ENCODE measurements at places on chromosomes 1 and 21. TPM values are rescaled to one million over a fixed set of nuclear protein-coding genes. Genes with fewer than 3 reads are reported as not detected.

PLA2G2A gene
- 200 TPM for total RNA-seq

SNIP1 gene
- 12.3 TPM for total RNA-seq

DNA sequence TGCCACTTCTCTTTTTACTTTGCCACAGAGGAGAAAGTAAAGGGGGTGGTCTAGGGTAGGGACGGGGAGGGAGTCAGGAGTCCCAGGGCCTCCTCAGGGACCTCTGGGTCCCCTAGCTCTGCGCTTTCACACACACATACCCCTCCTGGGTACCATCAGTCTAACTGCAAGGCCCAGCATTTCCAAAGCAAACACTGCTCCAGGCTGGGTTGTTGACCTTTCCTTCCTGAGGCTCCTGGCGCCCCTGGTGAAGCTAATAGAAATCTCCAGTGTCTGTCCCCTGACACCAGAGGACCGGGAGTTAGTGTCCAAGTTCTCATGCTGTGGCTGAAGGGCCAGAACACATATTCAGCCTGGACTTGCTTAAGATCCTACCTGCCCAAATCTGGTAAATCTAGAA is 3.9 kb downstream of the TMEM63A start:
- DNase-seq = no peak

- peak; percentile 67 for DNase-seq
These were observed 4.9 kb upstream of the TNFRSF1B start for GRCh38 chr1:12161662-12162458.

RABGGTB gene
- total RNA-seq = 88.3 TPM

- DNase-seq = no peak
These were observed 18.4 kb upstream of the PLEKHG5 start for GRCh38 chr1:6509919-6510291.

DNA sequence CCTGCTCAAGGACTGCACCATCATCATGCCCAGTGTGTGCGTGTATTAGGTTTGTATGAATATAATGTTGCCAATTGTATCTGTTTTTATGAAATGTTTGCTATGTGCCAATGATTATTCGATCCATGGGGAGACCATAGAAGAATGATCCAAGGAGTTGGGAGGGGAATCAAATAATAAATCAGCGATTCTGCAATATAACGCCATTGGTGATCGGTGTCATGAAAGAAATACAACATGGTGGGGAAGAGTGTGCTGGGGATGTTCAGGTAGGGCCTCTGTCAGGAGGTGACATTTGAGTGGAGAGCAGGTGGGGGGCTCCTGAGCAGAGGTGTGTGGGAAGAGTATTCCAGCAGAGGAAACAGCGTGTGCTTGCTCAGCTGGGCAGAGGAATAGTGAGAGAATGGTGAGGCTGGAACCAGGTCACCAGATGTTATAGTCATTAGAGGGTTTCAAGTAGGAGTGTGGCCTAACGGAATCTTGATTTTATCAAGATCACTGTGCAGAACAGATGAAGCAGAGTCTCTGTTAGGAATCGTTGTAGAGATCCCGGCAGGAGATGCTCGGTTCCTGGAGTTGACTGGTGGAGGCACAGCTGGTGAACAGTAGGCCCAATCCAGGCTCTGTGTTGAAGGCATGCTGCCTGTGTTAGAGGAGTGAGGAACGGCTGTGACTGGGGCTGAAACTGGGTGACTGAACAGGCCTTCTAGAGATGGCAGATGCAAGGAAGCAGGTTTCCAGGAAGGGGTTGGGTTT is 2.9 kb upstream of the ZNF496 start:
- no peak for DNase-seq

- DNase-seq = no peak
These were observed 66.0 kb downstream of the TGFB2 start for GRCh38 chr1:218411101-218411500.

GRCh38 chr21:34085129-34085528 is 11.8 kb downstream of the MRPS6 start:
- no peak for DNase-seq

DNA sequence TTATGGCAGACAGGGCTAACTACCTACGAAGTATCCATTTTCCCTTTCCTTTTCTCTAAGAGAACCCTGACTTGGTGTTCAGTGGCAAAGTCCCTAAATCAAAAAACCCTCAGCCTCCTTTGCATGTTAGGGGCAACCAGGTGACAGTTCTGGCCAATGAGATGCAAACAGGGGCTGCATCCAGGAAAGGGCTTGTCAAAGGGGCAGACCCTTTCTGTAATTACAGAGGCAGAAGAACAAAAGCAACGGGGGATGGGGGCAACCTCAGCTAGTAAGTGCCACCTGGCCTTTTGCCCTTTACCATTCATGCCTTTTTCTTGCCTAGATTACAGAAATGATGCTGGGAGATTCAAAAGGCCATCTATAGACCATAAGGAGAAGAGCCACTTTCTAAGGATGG is 34.4 kb downstream of the GLUL start:
- DNase-seq = no peak

DNA sequence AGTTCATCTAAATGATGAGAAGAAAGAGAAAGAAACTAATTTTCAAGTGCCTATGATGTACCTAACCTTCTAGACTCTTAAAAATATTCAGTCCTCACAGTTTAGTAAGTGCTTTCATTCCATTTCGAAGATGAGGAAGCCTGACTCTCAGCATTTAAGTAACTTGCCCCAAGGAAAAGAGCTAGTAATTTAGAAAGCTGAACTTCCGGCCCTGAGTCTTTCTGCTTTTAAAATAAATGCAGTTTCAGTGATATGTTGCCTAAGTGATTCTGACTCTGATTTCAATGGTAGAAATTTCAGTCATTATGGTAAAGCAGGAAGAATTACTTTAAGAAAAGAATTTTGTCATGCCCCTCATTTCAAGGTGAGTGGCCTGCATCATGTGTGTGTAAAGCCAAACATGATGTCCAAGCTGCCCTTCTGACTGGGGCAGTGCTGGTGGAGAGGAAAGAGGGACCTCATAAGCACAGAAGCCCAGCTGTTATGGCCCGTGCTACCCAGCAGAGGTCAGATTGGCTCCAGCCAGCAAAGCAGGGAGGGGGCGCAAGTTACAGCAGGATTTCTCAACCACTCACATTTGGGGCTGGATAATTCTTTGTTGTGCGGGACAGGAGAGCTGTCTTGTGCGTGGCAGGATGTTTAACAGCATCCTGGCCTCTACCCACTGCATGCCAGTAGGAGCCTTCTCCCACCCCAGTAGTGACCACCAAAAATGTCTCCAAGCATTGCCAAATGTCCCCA is 10.7 kb downstream of the ATP1A4 start:
- no peak for DNase-seq

DNA sequence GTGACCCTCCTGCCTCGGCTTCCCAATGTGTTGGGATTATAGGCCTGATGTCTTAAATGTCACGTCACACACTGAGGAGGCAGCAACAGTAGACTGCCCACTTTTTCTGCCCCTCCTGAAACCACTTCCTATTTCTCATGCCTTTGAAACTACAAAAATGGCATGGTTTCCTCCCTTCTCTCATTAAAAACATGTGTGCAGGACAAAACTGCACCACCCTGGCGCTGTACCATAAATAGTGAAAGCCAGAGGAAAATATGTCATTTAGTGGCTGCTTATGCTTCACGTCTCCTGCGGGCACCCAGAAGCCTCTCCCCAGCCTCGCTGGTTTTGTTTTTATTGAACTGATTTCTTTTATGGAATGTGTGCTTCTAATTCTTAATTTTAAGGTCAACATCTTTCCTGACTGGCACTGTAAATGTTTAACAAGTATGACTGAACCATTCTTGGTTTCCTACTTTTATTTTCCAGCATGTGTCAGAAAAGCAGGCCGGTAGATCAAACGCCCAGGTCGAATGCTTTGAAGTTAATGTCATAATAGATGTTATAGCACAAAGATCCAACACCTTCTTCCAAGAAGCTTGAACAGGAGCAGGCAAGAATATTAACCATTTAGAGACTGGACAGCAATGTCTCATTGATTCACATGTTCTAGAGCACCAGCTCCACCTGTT is 59.6 kb upstream of the C1orf87 start:
- no peak for DNase-seq

DNA sequence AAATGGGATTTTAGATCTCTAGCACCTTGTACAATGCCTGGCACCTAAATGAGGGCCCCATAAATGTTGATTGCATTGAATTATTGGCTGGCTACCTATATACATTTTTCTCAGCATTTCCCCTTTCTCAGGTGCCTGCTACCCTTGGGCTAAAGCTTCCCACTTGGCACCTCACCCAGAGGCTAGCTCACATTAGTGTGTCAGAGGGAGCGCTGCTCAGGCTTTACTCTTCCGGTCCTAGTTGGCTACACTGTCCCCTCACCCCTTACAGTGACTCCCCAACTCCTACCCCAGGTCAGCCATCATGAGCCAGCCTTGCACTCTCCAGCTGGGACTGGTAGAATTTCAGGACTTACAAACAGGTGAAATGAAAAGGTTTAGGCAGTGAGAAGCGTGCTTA is 9.5 kb downstream of the TRAF5 start:
- no peak for DNase-seq

CATSPERE gene
- 1.3 TPM for total RNA-seq

- no peak for DNase-seq
These were observed 103.2 kb downstream of the BEND5 start for GRCh38 chr1:48673332-48674105.

GRCh38 chr1:12536023-12536639 is 81.9 kb downstream of the DHRS3 start:
- no peak for DNase-seq

DNA sequence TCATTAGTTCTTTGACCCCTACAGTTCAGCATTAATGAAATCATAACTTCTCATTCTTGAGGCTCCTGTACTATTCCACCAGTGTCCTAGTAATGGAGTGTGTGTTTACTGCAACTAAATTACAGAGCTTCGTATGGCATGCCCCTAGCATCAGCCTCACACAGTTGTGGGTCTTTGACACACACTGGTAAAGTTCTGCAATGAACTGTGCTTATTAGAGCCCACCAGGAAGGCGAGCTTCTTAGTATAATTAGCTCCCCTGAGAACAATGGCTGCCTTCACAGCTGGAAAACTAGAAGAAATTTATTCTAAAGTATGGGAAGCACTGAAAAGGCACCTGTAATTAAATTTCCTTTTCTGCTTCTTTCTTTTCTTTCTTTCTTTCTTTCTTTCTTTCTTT is 251.1 kb upstream of the RGS18 start:
- DNase-seq = no peak

C1orf87 gene
- total RNA-seq = 1.5 TPM

FAM163A gene
- not detected for total RNA-seq

GRCh38 chr1:220882061-220882891 is 3.0 kb downstream of the HLX start:
- DNase-seq = no peak

GRCh38 chr1:204829133-204829825 is 41.4 kb upstream of the NFASC start:
- DNase-seq = no peak

BRINP3 gene
- 6.0 TPM for total RNA-seq

DNA sequence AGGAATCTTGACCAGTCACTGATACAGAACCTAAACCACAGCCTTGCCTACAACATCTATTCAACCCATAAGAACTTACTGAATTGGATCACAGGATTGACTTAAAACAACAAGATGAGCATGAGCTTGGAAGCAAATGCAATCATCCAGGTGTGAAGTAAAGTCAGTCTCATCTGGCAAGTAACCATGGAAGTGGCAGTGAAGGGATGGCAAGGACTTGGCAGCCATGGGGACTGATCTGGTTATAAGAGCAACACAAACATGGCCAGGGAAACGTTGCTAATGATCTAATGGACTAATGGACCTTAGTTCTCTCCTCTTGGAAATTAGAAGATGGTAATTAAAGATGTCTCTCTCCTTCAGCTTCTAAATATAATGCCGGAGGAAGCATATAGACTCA is 133.1 kb downstream of the VAV3 start:
- DNase-seq = no peak

DNA sequence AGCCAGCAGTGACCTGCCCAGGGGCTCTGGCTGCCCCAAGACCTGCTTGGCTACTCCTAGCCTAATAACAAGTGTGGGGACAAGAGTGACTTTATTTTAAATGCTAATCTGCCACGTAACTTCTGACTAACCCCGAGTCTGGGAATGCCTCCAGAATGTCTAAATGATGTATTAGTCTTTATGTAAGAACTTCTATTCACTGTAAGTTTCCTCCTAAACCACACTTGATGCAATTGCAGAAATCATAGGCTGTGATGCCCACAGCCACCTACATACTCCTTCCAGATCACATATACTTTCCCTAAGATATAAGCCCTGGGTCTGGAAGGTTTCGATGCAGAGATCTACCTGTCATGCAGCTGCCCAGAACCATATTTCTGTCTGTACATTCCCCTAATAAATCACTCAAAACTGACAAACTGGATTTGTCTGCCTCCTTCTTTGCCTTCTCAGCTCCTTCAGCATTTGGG is 5.9 kb upstream of the VPS45 start:
- DNase-seq = peak; percentile 22

RCC2 gene
- 18.4 TPM for total RNA-seq

DNA sequence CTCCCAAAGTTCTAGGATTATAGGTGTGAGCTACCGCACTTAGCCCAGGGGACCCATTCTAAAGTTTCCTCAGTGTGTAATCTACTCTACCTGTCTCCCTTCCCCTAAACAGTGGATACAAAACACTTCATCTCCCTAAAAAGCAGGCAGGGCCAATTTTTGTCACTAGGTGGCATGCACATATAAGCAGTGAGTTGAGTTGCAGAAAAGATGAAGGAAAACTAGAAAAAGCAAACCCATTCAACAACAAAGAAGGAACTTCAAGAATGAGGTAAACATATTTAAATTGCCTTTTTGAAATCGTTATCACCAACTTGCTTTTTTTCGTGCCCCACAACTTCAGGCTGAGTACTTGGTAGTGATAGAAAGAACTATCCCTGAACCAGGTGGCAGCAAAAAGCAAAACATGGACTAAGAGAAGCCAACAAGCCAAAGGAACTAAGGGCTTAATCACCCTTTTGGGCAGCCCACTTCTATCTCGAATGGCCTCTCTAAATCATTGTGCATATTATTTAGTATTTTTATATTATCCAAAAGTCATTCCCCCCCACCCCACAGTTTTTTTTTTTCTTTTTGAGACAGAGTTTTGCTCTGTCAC is 19.7 kb upstream of the ALDH9A1 start:
- DNase-seq = no peak

FCRLB gene
- 0.68 TPM for total RNA-seq

- DNase-seq = no peak
These were observed 2.0 kb upstream of the NHLH2 start for GRCh38 chr1:115842948-115843347.

DNA sequence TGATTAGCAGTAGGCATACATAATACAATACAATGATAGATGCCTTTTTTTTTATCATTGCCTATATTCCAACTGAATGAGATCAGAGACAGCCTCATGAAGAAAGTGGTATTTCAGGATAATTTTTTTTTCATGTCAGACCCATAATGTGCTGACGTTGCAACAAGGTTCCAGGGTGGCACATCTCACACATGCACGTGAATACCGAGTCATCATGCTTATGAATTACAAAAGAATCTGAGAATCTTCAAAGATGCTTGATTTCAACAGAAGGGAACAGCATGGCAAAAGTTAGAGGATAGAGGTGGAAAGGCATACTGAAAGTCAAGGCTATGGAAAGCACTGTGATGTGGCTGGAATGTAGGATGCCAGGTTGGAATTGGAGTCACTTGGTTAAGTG is 5.0 kb upstream of the RNF11 start:
- DNase-seq = no peak
